ENCODE measurements at places on chromosomes 1 and 21.

- no peak for DNase-seq
Observed at GRCh38 chr1:203701606-203702005, 63.4 kb upstream of the LAX1 start.

DNA sequence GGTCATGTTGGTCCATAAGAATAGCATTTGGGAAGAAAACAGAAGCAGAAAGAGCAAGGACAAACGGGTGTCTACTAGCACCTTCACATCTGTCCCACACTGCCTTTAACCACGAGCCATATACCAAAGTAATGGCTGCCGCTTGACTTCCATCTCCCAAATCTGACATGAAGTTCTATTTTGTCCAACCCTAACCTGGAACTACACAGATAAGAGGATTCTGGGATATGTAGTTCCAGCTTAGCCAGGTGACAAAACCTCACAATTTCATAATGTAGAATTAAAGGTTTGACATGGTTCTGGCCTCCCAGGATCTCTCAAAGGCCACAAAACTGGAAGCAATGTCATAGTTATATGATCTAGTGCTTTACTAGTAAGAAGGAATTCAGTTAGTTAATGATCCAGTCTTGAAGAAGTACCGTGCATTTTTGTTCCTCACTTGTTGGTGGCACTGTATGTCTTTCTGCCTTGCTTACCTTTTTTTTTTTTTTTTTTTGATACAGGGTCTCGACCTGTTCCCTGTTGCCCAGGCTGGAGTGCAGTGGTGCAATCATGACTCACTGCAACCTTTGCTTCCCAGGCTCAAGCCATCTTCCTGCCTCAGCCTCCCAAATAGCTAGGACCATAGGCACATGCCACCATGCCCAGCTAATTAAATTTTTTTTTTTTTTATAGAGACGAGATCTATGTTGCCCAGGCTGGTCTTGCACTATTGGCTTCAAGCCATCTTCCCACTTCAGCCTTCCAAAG lies 17.5 kb downstream of the PTGFRN start:
- DNase-seq = no peak

GRCh38 chr1:48773133-48773532 lies 3.6 kb downstream of the BEND5 start:
- no peak for DNase-seq

DNA sequence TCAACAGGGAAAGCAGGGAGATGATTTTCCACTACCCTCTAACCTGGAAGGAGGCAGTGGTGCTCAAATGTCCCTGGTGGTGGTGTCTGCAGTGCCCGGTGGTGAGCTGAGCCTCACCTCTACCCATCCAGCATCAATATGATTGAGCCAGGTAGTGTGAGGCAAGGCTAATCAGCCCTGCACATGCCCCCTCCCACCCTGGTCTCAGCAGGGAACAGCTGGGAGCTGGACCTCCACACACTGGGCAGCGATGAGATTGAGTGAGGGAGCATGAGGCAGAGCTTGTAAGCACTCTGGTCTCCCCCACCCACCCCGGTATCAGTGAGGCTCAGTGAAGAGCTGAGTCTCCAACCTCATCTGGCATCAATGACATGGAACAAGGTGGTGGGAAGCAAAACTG lies 634.3 kb downstream of the PTPRU start:
- no peak for DNase-seq

- no peak for DNase-seq
Observed at GRCh38 chr1:226369110-226369509, 38.8 kb downstream of the PARP1 start.

DNA sequence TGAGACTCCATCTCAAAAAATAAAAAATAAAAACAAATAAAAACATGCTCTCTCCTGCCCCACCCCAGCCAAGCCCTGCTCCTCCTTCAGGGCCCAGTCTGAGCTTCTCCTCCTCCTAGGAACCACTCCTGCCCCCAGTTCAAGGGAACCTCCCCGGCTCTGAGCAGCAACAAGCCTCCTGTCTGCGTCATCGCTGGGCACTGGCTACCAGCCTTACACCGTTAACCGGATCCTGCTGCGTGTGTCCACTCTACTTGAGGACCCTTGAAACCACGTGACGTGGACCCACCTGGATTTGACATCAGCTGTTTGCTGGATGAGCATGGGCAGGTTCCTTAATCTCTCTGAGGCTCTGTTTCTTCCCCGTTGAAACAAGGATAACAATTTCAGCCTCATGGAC lies 1.6 kb upstream of the TAS1R2 start:
- DNase-seq = no peak

DNA sequence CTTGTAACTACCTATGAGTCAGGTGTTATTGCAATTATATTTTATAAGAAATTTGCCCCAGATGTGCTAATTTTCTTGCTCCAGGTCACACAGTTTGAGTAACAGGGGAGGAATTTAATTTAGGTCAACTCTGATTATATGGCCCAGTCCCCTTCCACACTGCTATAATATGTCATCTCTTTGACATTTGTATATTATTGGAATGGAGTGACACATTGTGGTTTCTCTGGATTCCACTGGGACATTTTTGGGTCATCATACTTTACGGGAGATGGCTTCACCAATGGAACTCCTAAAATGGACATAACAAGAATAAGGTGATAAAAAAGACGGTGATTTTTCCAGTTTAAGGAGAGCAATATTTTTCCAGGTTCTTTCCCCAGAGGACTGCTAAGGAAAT lies 191.2 kb downstream of the DISC1 start:
- no peak for DNase-seq

GRCh38 chr1:181349512-181349911 lies 133.8 kb upstream of the CACNA1E start:
- DNase-seq = no peak

DNA sequence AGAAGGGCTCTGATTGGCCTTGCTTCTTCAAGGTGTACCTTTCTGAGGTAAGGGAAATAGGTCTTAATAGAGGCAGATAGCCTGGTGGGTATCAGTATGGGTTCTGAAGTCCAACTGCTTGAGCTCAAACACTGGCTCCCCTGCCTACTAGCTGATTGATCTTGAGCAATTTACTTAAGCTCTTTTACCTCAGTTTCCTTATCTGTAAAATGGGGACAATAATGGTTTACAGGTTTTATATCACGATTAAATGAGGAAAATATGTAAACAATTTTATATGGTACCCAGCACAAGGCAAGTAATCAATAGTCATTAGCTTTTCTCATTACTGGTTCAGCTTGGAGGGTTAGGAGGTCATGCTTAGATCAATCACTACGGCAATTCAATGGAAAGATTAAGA lies 75.8 kb upstream of the VTCN1 start:
- no peak for DNase-seq

DNA sequence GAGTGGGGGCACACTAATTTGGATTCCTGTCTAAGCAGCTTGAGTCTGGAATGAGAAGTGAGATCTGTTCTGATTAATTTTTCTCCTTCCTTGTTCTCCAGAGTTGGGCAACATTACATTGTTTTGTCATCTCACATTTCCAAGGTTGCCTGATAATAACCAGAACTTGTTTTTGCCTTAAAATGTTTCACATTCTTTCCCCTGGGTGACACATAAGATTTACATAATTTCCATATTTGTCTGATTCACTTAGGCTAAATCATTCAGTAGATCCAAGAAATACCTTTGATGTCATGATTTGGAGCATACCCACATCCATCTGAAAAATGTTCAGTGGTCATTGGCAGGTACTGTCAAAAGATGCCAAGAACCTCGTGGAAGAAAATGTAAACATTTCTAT lies 60.3 kb downstream of the XCL2 start:
- DNase-seq = peak; percentile 95

- peak; percentile 38 for DNase-seq
Observed at GRCh38 chr1:204274446-204274845, 60.7 kb upstream of the GOLT1A start.

- DNase-seq = peak; percentile 97
Observed at GRCh38 chr1:8133657-8134430, 107.7 kb upstream of the ERRFI1 start.

- peak; percentile 22 for DNase-seq
Observed at GRCh38 chr1:111205714-111206050, 5.2 kb upstream of the DENND2D start.

DNA sequence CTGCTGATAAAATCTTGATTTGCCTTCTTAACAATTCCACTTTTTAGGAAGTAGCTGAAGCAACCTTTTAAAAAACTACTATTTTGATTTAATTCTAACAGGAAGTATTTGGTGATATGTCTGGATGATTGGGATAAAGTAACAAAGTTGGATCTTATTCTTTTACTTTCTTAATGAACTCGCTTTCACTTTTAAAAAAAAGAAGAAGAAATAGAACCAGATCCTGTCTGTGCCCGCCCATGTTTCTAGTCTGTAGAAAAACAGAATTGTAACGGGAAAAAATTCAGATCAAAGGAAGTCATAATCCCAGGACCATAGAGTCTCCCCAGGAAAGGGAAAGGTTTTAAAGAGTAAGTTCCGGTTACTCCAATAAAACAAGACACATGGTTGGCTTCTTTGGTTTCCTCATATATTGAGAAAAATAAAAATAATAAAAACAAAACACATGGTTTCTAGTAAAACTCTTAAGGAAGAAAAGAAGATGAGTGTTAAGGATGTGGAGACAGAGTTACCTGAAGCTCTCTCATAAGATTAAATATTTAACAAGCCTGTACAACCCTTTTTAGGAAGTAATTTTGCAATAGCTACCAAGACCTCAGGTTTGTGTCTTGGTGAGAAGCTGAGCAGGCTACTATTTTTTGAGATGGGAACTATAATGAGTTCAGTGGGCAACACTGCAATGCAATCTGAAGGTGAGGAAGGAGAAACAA lies 4.9 kb downstream of the CD48 start:
- DNase-seq = no peak

DNA sequence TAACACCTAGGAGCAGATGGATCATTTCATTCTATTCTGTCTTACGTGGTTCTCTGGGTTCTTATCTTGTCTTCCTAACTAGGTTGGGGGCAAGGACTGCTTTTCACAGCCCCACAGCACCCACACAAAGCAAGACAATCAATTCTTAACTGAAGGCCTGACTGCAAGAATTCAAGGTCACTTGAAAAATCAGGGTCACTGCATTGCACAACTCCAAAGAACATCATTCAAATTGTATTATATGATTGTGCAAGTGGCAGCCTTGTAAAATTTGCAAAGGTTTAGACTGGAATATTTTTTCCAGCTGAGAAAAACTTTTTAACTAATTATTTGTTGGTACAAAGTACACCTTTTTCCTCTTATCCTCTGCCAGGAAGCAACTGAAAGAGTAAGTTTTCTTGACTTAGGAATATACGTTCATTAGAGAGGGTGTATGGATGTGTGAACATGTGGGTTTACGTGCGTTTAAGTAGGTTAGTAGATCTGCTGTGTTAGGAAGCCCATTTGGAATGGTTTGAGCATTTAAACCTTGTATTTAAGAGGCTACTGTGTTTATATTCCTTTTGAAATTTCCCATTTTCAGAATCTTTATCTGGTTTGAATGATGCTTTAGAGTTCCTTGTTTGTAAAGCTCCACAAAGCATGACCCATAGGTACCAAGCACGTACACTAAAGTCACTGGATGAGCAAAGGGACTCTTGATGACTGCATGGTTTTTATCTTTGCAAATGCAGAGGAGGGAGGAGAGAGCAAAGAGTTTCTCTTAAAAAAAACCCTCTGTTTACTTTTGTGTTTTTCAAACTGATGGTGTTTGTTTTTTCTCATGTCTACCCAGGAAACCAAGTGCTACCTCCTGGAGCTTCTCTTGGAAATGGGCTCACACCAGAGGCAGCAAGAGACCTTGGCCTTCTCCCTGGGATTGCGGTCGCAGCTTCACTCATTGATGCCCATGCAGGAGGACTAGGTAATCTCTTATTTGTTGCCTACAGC lies 214.9 kb downstream of the FGGY start:
- DNase-seq = peak; percentile 53

DNA sequence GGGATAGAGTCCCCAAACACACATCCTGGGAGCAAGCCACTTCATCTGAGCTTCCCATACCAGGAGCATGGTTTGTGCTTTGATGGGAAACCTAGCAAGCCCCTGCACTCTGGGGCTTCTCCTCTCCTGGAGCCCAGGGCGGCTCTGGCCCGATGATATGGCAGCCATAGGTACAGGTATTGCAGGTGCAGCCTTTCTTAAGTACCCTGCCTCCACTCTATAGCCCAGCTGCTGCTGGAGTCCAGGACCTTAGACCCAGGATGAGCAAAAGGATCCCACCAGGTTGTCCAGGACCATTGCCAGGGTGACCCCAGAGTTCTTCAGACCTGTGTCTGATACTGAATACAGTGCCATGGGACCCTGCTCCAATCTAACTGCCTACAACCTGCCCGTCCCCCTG lies 4.2 kb downstream of the C1orf226 start:
- DNase-seq = no peak

DNA sequence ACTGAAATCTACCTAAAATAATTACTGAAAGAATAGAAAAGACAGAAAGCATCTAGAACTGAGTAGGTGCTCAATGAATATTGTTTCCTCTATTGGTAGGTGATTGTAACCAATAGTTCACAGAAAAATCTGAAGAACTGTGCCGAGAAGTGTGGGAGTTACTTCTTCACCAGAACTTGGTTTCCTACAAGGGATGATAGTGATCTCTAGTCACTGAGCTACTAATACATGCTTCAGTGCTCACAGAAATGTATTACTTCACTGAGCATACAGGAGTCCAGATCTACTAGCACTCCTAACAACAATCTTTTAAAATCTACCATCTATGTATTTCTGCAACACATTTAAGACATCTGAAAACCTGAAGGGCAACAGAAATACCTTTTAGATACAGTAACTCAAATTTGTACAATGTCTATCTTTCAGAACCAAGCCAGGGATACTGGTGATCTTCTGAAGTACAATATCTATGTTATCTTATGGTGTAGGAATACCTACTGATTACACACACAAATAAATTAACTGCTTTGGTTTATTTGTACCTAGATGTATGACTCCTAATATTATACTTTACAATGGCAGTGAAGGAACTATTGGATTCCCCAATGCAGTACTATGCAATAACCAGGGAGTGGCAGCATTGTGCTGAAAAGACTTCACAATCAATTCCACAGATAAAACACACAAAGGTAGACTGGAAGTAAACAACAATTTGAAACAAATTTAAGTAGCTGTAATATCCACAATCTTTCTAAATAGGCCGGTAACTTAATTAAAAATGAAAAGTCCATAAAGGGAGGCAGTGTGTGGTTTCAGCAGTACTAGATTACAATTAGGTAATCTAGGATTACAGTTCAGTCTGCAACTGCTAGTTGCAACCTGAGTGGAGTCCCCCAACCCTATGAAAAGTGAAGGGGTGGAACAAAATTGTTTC lies 243.0 kb downstream of the SLC45A1 start:
- peak; percentile 72 for DNase-seq

All from fibroblast of the aortic adventitia (primary cell).